ENCODE measurements at places on chromosomes 1 and 21.

- no peak for DNase-seq
Observed at GRCh38 chr1:1599935-1600860, at the start of gene FNDC10. Gene FNDC10 (minus strand): TSS chr1:1600135. CDS start chr1:1600015, 120 bp downstream.

DNA sequence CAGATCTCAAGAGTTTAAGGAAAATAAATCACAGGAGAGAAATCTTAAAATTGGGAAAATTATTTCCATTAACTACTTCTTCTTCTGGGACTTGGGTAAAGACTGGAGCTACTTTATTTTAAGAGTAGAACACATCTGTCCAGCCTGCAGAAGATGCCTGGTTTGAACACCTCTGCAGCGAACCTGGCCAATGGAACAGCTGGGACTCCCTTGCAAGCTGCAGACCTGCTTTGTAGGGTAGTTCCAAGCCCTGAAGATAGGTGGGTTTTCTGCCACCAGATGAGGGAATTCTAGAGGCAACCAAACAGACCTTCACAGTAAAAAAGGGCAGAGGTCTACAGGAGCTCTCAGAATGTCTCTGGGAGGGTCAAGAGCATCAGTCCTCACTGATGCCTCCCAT is 86.5 kb upstream of the CACNA1E start:
- DNase-seq: no peak

DNA sequence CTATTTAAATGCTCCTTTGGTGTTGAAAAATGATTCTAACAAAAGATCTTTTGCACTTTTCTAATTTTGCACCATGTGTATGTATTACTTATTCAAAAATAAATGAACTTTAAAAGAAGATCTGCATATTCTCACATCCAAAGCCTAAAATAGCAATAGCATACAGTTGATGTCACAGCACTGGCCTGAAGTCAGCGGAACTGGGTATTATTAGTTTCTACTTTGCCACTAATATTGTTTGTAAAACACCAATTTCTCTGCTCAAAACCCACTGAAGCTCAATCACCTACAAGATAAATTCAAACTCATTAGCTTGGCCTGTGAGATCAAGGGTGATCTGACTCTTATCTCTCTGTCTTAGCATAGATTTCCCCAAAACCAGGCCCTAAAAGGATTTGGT is 34.5 kb upstream of the BCAR3 start:
- no peak for DNase-seq

- no peak for DNase-seq
Observed at GRCh38 chr1:234969581-234970400, 158.8 kb downstream of the TOMM20 start.

Measured in HuH-7.5 (cell line).